ENCODE measurements at places on chromosomes 13 and 19.

- DNase-seq: no peak
These were observed 902.2 kb downstream of the GPC5 start for GRCh38 chr13:92300651-92301050.

DNA sequence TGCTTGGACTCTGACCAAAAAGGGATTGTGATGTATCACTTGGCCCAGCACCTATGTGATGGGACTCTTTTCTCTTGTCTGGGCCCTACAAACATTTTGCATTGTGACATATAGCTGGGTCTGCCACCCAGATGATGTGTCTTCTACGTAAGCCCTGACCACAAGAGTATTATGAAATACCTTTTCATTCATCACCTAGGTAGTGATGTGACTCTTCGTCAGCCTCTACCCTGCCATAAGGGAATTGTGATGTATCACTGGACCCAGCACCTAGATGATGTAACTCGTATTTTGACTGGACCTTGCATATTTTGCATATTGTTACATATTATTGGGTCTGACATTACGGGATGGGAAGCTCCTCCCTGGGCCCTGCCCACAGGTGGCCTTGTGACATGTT lies 29.7 kb upstream of the ZNF681 start:
- DNase-seq: no peak

- peak; percentile 54 for DNase-seq
These were observed 48.6 kb upstream of the GTF3A start for GRCh38 chr13:27375686-27376326.

- DNase-seq: no peak
These were observed 7.8 kb downstream of the MIR17HG start for GRCh38 chr13:91355099-91355825.

GRCh38 chr19:45087531-45087930 lies 5.4 kb upstream of the PPP1R37 start:
- peak; percentile 56 for DNase-seq

- no peak for DNase-seq
These were observed 321.0 kb downstream of the COG6 start for GRCh38 chr13:39976481-39976880.

GRCh38 chr13:86098511-86098910 lies 299.3 kb upstream of the SLITRK6 start:
- DNase-seq: no peak

DNA sequence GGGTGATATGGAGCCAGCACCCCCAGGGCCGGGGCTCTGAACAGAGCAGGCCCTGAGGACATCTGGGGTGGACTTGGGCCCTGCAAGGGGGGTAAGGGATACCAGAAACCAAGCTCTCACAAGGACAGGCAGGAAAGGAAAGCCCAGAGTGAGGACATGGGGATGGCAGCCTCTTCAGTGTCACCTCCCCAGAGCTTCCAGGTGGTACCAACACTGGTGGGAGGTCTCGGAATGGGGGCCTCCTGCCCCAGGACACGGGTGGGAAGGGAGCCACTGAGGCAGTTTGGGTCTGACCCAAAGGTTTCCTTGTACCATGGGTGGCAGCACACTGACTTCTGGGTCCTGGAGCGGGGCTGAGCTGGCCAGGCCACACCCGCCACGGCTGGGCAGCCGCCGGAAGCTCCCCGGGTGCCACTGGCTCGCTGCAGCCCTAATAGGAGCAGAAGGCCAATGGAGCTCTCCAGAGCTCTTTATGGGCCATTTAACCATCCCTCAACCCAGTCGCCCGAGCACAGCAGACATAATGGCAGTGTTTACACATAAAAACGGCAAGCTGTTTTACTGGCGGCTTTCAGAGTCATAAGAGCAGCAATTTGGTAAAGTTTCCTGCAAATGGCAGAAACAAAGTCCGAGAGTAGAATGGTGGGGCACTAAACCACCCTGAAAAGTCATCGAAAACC lies 59.3 kb downstream of the PEPD start:
- DNase-seq: no peak

GRCh38 chr13:95360464-95361097 lies 59.3 kb upstream of the ABCC4 start:
- no peak for DNase-seq

- no peak for DNase-seq
These were observed 738.2 kb downstream of the GPC5 start for GRCh38 chr13:92136449-92137155.

- DNase-seq: no peak
These were observed 14.3 kb upstream of the SBK3 start for GRCh38 chr19:55559684-55560083.

DNA sequence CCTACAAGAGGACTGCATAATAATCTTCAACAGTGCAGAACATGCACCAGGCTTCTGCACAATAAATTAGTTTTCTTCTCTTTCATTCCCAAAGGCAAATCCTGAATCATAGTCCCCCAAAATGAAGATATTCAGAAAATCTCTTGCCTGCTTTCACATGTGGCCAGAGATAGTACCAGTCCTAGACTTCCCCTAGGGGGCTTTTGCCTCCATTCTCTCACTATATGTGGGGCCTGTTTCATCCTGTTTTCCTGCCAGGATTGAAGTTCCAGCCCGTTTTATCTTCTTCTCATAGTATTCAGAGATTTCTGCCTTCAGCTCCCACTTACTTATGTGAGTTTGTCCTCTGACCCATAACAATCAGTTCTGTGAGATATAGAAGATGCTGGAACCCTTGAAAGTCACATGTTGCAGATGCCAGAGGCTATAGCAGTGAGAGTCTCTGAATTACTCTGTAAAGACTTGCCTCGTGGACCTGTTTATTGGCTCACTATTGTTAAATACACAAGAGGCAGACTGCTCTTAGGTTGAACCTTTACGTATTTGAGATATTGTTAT lies 421.9 kb upstream of the PCDH9 start:
- DNase-seq: no peak

DNA sequence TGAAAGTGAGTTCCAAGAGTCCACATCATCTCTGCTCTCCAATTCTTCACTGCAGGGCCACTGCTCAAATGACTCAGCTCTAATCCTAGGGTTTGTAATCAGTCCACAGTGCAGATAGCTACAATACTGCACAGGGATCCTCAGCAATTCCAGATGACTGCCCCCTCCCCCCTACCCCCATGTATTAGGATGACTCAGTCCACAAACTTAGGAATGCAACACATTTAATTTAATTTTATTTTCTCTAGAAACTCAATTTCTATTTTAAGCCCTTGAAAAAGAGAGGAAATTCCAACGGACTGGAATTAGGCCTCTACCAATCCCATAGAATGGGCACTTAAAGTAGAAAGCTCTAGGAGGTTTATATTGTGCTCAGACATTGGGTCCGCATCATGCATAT lies 173.8 kb upstream of the SOX21 start:
- no peak for DNase-seq

DNA sequence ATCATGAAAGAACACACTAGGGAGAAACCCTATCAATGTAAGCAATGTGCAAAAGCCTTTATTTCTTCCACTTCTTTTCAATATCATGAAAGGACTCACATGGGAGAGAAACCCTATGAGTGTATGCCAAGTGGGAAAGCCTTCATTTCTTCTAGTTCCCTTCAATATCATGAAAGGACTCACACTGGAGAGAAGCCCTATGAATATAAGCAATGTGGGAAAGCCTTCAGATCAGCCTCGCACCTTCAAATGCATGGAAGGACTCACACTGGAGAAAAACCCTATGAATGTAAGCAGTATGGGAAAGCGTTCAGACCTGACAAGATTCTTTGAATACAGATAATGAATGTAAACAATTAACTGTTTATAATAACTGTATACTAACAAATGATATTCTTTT lies 15.0 kb upstream of the ZNF439 start:
- no peak for DNase-seq

DNA sequence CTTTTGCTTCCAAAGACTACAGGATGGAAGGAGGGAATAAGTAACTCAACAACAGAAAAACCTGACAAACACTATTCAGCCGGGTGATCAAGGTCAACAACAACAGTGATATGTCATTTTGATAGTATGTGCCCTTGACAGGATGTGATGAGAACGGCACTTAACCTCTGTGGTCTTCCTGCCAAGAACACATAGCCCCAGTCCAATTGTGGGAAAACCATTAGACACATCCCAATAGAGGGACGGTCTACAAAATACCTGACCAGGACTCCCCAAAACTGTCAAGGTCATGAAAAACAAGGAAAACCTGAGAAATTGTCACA lies 43.1 kb upstream of the AMER2 start:
- no peak for DNase-seq

DNA sequence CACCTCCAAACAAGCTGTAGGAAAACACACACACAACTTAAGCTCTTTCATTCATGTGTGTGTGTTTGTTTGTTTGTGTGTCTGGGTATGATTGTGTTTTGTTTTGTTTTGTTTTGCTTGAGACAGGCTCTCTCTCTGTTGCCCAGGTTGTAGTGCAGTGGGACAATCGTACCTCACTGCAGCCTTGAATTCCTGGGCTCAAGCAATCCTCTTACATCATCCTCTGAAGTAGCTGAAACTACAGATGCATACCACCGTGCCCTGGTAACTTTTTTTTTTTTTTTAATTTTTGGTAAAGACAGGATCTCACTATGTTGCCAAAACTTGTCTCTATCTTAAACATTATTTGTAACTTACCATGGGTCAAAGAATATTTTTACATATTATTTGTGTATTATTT lies 431.7 kb downstream of the SLITRK1 start:
- DNase-seq: no peak

- DNase-seq: no peak
These were observed 166.2 kb downstream of the SLITRK1 start for GRCh38 chr13:83716121-83716520.

DNA sequence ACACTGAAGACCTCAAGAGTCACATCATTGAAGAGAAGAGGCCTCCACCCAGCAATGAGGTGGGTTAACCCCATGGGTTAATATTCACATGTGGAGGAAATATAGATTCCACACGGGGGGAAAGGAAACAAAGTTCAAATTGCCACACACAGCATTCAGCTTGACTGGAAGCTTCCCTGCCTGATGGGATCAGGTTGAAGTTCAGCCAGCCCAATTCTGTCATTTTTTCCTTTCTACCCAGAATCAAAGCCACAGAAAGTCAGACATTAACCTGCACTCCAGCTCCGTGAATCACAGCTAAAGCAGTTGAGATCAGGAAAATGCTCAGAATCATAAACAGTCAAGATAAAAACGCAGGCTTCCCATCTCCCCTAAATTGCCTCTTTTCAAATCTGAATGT lies 208.7 kb upstream of the OBI1 start:
- no peak for DNase-seq

DNA sequence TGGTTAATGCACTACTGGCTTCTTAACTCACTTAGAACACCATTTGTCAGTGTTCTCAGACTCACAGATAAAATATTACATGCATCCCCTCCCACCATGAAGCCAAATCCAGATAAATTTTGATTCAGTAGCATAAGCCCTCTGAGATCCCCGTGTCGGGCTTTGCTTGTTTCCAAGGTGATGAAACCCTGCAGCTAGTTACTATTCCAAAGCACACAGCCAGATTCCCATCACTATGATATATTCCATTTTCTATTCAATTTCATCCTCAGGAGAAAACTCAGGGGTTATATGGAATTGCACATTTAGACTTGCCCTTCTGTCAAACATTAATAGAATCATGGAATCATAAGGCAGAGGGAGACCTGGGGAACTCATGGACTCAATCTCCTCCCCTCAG lies 9.4 kb upstream of the FAM124A start:
- no peak for DNase-seq

- no peak for DNase-seq
These were observed 123.2 kb upstream of the SPACA7 start for GRCh38 chr13:112252804-112253590.

DNA sequence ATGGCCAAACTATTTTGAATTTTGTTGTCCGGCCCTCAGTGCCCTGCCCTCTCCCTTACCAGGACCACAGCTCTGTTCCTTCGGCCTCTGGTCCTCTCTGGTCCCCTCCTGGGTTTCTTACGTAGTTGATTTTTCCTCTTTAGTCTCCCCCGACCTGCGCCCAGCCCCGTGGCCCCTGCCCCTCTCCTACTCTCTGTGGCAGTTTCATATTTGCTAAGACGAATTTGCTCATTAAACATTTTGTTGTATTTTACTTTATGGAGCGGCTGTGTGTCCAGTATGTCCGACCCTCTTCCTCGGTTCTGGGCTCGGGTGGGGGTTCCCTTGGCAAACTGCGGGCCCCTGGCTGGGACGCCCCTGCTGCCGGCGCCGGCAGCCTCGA lies 576 bp upstream of the EPN1 start:
- DNase-seq: peak; percentile 5

DNA sequence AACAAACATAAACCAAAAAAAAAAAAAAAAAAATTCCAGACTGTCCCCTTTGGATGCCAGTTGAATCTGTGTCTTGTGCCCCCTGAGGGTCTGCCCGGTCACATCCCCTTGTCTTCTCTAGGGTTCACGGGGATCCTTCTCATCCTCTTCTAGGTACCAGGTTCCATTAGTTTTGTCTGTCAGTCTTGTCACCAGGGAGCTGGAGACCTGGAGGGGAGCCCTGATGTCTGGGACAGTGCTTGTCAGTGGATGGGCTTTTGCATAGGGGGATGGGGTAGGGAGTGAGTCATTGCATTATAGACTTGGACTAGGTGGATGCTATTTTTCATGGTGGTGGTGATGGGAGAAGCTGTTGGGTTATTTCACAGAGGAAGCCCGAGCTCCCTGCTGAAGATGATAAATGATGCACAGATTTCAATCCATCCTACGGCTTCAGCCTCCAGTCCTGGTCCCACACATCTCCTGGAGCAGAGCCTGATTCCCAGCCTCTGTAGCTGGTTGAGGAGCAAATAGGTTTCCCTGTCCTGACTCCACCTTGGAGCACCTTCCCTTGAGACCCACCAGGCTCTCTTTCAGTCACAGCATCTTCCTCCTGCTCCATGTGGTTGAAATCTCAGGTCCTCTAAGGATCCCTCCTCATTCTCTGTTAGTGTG lies 26.0 kb downstream of the WTIP start:
- no peak for DNase-seq

DNA sequence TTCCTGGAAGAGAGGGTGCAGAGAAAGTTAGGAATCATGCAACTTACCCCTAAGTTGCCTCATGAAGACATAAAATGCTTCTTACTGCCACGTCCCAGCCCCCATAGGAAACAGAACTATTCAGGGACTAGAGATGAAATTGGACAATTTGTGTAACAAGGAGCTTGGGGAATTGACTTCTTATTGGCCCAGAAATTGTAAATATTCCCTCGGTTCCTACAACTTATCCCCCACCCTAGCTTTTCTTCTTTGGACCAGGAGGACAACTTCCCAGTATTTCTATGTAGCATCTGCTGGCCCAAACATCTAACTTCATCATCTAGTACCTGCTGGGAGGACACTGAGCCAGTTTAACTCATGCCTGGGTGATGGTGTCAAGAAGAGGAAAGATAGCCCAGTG lies at the start of gene OR1M1:
OR1M1 (plus strand) TSS at position 301 of the 400 bp plus-strand sequence. CDS start 6,184 bp downstream, outside the sequence.
- no peak for DNase-seq

GRCh38 chr19:50315773-50316448 lies 13.3 kb downstream of the KCNC3 start:
- DNase-seq: peak; percentile 11

- no peak for DNase-seq
These were observed 11.3 kb upstream of the PRKD2 start for GRCh38 chr19:46728208-46728607.

DNA sequence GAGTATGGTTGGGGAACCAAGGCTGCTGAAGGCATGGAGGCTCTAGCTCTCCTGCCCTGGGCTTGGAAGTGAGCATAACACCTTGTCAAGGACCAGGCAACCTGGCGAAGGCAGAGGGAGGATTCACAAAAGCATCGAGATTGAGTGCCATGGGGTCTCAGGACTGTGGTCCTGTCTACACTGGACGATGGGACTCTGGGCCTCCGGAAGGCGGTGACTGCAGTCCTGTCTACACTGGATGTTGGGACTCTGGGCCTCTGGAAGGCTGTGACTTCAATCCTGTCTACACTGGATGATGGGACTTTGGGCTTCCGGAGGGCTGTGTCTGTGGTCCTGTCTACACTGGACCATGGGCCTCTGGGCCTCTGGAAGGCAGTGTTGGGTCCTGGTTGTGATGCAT lies 290.4 kb downstream of the TEX29 start:
- DNase-seq: no peak

Data from activated naive CD4-positive, alpha-beta T cell treated with Interleukin-2 at 50 U/mL for 16 hours (primary cell).